ENCODE measurements at places on chromosomes 6 and 20.

- ATAC-seq, result no peak
Observed at GRCh38 chr20:31909253-31910070, 39.0 kb downstream of the TTLL9 start.

- no peak for ATAC-seq
Observed at GRCh38 chr6:143465546-143465945, 14.9 kb downstream of the PEX3 start.

DNA sequence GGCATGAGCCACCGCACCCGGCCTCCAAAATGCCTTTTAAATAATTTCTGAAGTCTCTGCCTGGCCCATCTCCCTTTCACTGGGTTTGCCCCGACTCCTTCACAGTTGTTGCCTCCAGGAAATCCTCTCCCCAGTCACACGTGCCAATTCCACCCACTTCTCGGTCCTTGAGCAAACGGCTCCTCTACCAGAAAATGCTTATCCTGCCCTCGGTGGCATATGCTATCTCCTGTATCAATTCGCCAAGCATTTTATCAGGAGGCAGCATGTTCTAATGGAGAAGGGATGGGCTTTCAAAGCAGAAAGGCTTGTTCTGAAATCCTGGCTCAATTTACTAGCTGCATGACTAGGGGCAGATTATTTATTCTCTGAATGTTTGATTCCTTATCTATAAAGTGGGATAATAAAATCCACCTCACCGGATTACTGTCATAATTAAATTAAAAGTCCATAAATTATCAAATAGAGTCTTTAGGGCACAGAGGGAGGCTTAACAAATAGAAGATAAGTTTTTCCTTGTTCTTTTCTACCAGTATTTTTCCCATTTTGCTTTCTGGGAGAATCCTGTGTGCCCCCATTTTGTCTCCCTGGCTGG, 66.3 kb downstream of the PPP1R3G start:
- no peak for ATAC-seq

DNA sequence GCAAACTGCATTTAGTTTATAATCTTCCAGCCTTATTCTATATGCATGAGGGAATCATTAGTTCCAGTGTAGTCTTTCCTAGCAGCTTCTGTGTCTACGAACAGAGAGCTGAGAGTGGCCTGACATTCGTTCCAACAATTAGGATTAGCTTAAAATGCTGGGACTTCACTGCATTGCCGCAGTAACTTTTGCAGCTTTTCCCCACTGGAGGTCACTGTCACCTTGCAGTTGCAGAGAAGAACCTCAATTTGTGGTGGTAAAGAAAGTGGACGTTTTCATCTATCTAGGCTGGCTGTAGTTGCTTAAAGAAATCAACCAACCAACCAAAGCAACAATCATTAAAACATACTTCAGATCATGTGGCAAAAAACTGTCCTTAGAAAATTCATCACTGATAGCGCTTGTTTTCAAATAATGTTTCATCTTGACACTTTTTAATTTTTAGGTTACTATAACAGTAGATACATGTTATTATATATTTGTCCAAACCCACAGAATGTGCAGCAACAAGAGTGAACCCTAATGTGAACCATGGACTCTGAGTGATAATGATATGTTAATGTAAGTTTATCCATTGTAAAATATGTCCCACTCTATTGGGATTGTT, 12.2 kb downstream of the MYLK4 start:
- peak; percentile 43 for ATAC-seq

DNA sequence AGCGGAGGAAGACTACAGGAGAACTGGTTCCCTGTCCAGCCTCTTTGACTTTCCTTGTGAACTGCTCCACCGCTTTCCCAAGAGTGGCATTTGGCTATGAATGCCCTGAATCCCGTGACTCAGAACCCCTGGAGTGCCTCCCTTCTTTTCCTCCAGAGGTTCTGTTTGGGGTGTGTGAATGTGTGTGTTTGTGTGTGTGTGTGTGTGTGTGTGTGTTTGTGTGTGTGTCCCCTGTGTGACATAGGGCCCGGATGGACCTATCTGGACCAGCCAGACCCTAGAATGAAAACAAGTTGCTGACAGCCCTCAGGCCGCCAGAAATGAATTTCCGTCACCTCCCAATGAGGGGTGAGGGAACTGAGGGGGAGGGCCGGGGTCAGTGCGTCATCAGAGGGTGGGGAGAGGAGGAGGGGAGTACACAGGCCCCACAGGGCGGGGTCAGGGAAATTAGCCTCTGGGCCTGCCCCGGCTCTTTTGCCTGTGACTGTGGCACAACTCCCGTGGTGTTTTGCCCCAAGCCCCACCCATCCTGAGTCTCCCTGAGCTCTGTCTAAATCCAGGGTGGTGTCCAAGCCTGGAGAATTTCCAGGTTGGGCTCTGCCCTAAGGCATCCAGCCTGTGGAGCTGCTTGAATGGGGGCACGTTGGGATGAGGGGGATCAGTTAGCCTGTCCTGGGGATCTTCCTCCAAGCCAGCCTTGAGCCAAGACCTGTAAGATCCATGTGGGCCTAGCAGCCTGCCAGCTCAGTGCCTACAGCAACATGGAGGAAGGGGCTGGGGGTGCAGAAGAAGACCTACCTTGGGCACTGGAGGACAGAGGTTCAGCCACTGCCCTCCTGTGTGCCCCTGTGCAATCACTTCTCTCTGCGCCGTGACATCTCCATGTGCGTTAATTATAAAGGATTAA, 15.2 kb upstream of the MRPS18A start:
- ATAC-seq, result peak; percentile 94

DNA sequence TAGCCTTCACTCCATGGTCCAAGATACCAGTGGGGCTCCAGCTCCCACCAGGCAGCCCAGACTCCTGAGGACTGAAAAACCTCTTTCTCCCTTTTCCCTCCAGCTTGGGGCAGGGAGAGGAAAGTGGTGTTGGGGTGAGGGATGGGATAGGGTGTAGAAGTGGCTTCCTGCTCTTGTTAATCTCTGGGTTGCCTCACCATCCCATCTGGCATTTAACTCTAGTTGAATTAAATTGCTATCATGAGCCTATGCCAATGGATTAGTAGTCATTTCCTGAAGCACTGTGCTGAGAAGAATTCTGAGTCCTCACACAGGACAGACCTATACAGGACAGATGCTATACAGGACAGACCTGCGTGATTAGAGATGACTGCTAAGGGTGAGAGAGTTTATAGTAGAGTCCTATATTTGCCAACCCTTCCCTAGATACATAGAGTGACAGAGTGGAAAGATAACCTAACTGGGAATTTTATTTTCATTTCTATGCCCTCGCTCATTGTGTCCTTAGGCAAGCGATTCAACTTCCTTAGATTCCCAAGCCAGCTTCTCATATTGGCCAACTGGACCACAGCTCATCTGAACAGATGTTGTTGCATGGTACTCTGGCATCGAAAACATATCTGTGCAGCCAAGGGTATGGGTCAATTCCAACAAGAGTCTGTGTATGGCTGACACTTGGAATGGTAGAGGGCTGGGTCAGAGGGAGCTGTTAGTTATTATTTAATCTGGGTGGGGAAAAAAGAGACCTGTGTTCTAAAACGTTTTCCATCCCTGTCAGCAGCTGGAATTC, 42.8 kb downstream of the MCHR2 start:
- no peak for ATAC-seq

DNA sequence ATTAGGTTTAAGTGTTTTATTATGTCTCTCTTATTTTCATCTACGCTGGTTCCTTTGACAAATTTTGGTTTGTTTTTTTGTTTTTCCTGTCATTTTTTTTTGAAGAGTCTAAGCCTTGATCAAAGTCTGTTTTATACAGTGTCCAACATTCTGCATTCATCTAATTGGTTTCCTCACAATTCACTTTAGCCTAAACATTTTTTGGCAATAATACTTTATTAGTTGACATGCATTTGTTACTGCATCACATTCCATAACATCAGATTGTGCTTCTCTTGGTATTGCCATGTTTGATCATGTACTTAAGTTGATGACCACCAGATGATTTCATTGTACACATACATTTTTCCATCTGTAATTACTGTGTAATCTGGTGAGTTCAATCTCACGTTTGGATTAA, 173.2 kb downstream of the ZFAND3 start:
- ATAC-seq, result no peak

DNA sequence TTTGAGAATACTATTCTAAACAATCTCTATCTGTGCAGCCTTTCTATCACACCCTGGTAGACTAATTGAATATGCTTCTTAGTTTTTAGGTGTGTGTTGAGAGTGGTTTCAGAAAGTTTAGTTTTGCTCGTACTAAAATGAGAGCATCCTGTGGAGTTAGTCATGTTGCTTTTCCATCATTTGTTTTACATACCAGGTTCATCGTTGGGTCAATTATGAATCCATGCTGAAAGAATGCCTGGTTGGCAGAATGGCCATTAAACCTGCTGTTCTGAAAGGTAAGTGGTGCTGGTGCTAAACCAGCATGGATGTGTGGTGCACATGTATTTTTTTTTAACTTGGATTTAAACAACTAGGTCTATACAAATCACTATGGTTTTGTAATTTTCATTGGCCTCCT, 49.3 kb downstream of the CYB5R4 start:
- no peak for ATAC-seq

GRCh38 chr20:63704749-63705117, 3.0 kb downstream of the ARFRP1 start:
- ATAC-seq, result no peak

GRCh38 chr6:6024220-6024619, 17.5 kb upstream of the NRN1 start:
- ATAC-seq, result no peak

GRCh38 chr20:10647909-10648308, 25.9 kb downstream of the JAG1 start:
- ATAC-seq, result no peak

GRCh38 chr6:12506159-12506558, 210.4 kb upstream of the PHACTR1 start:
- ATAC-seq, result no peak

Measured in gastroesophageal sphincter (tissue), 4 donors.